Stimulated activated CD8-positive, alpha-beta memory T cell treated with anti-CD3 and anti-CD28 coated beads, Interleukin-12 subunit alpha, Interleukin-12 subunit beta, amount 100 ng/mL, for 1 hour (primary cell): ENCODE measurements at places on chromosomes 1 and 21.

- DNase-seq = no peak
These were observed 691 bp downstream of the RIMS3 start for GRCh38 chr1:40664791-40665190.

GRCh38 chr21:46032100-46032499 lies 50.5 kb downstream of the COL6A1 start:
- DNase-seq = no peak

DNA sequence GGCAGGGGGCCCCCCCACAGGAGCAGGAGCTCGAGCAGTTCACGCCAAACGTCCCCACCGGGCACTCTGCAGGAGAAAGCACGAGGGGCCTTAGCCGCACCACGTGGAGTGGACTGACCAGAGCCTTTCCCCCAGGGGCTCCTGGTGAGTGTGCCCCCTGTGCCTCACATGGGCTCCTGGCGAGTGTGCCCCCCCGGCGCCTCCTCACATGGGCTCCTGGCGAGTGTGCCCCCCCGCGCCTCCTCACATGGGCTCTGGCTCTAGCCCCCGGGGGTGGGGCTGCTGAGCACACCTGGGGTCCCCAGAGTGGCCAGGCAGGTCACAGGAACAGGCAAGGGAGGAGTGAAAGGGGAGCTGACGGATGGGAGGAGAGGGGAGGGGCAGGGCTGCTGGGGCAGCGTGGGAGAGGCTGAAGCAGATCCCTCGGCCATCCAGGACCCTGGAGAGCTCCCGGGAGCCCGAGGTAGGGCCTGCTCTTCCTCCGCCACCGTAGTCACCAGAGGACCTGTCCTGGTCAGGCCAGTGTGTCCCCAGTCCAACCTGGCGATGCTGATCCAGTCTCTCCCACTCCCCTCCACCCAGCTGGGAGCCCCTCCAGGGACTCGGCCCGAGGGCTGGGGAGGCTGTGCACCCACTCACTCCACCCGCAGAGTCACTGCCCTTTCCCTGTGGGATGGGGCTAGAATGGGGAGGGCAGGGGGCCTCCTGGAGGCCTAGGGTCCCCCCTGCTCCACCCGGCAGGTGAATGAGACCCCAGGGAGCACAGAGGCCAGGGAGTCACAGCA lies 47.6 kb downstream of the ARHGEF16 start:
- DNase-seq = no peak

DNA sequence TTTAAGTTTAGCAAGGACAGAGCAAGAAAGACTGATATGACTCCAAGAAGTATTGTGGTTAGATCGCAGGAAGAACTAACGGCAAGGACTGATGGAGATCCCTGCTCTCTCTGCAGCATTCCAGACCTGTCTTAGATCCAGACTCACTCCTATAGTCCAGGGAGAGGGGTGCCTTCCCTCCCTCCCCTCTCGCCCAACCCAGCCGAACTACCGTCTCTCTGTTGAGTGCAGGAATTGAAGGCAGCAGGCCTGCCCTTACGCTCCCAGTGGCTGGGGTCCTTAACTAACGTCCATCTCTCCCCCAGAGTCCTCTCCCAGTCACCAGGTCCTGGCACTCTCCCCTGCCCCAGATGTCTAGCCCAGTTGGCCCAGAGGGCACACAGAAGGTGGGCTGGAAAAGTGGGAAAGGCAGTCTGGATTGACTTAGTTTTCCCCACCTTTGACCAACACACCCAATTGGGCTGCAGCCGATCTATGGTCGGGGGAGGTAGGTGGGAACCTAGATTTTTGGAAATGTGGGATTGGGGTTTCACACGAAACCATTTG lies 1.1 kb downstream of the CRABP2 start:
- DNase-seq = no peak

- DNase-seq = no peak
These were observed 639 bp downstream of the IL20 start for GRCh38 chr1:206866062-206866461.

- DNase-seq = no peak
These were observed 1.5 kb upstream of the PLK3 start for GRCh38 chr1:44798481-44799365.

DNA sequence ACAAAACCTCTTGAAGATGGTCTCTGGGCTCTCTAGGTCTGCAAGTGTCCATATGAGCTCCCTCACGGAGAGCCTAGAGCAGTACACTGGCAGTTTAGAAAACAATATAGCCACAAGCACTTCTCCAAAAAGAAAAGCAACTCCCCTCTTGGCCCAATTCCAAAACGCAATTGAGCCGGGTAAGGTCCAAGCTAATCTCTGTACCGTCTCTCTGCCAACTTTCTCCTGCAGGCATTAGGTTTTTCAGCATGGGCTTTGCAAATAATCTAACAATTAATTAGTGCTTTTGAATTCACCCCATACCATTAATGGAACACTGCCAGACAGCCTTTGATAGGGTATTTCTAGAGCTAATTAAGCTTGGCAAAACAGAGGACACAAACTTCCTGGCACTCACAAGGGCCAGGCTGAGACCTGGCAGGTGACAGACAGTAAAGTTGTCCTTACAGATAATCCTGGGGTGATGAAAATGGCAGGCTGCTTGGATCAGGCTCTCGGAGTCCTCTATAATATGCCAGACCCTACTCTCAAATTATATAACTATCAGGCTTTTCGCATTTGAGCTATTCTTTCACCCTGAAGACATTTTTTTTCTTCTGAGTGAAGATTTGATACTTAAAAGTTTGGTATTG lies 39.8 kb downstream of the TGFBR3 start:
- DNase-seq = no peak

DNA sequence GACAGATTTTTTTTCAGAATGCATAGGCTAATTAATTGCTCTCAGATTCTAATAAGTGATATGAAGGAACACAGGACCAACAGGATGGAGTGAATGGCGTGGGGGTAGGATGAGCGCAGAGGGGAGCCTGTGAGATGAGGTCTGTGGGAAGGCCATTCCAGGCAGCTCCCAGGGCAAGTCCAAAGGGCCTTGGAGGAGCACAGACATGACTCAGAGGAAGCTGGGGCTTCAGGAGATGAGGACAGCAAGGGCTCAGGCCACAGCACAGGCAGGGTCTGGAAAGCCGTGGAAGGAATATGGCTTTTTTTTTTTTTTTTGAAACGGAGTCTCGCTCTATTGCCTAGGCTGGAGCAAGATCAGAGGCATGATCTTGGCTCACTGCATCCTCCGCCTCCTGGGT lies 35.1 kb downstream of the FMN2 start:
- DNase-seq = no peak

DNA sequence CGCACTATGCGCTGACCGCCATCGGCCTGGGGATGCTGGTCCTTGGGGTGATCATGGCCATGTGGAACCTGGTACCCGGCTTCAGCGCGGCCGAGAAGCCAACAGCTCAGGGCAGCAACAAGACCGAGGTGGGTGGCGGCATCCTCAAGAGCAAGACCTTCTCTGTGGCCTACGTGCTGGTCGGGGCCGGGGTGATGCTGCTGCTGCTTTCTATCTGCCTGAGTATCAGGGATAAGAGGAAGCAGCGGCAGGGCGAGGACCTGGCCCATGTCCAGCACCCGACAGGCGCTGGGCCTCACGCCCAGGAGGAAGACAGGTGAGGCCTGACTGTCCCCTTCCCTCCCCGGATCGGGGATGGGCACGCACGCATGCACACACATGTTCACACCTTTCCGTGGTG lies 31.9 kb upstream of the FHAD1 start:
- no peak for DNase-seq

DNA sequence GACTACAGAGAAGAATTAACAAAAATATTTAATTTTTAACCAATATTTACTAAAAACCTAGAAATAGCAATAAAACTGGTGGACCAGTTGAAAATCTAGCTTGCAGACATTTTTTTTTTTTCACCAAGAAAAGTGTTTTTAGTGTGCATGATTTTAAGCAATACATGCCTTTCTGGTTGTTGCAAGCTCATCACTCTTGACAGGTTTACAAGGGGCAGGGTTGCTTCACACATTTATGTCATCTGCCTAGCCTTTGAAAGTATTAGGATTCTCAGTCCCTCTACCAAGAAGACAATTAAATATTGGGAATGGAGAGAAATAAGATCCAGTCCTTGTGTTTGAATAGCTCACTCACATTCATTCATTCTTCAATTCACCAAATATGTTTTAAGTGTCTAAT lies 53.8 kb upstream of the LYPLAL1 start:
- DNase-seq = no peak

GRCh38 chr21:34131586-34131985 lies 58.2 kb downstream of the MRPS6 start:
- DNase-seq = no peak

- DNase-seq = no peak
These were observed 2.5 kb downstream of the PSMB4 start for GRCh38 chr1:151401860-151402259.

- no peak for DNase-seq
These were observed 85.8 kb upstream of the ZNF648 start for GRCh38 chr1:182147136-182147820.

GRCh38 chr21:36788120-36788638 lies 89.3 kb downstream of the SIM2 start:
- no peak for DNase-seq

DNA sequence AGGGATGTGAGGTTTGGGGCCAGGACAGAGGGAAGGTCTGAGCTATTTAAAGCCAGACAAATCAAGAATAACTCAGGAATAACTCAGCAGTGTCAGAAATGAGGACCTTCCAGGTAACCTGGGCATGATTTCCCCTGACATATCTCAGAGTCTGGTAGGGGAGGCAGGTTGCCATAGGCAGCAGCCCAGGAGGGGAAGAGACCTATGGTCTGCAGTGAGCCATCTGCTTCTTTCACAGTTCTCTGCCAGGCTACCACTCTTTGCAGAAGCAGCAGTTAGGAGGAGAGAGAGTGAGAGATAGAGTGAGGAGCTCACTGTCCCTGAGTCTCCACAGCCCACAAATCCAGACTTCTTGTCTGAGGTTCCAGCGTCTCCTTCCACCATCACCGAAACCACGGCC lies 6.3 kb upstream of the VSIG8 start:
- DNase-seq = no peak

- no peak for DNase-seq
These were observed 41.1 kb upstream of the RPL11 start for GRCh38 chr1:23650344-23650990.
